Uterine smooth muscle cell (primary cell): ENCODE measurements at places on chromosomes 16 and 17. TPM values are rescaled to one million over a fixed set of nuclear protein-coding genes. Genes with fewer than 3 reads are reported as not detected.

The CCL13 gene
- 0.62 TPM in 1 of 2 replicates, not detected in the other for total RNA-seq

The ITGA2B gene
- 0.22 and 1.7 TPM in 2 replicates for total RNA-seq

The INPP5K gene
- 19.5 and 22.2 TPM in 2 replicates for total RNA-seq

The SLC38A8 gene
- total RNA-seq: not detected in 2 replicates

The IQCK gene
- 6.0 and 6.9 TPM in 2 replicates for total RNA-seq

The CFAP97D1 gene
- total RNA-seq: under 0.01 TPM in 1 of 2 replicates, not detected in the other

The ASGR2 gene
- not detected in 2 replicates for total RNA-seq

The LLGL2 gene
- 0.12 and 0.33 TPM in 2 replicates for total RNA-seq
